ENCODE measurements at places on chromosomes 7 and 10.

GRCh38 chr10:93030409-93030808 lies 30.2 kb upstream of the CYP26C1 start:
- no peak for DNase-seq

DNA sequence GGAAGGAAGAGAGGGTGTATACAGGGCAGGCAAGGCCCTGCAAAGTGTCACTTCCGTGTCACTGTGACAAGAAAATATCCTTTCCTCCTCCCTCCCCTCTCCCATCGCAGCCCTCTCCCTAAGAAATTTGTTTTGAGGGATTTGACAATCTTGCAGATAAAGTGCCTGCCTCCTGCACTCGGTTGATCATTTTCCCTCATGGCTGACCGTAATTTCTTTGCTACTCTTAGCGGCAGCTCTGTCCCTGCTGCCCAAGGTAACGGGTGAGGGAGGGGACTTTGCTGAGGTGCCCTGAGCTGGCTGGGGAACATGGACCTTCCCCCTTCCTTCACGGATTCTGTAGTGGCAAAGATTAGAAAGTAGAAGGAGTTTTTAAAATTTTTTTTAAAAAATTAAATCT lies 179.1 kb downstream of the TCF7L2 start:
- no peak for DNase-seq

DNA sequence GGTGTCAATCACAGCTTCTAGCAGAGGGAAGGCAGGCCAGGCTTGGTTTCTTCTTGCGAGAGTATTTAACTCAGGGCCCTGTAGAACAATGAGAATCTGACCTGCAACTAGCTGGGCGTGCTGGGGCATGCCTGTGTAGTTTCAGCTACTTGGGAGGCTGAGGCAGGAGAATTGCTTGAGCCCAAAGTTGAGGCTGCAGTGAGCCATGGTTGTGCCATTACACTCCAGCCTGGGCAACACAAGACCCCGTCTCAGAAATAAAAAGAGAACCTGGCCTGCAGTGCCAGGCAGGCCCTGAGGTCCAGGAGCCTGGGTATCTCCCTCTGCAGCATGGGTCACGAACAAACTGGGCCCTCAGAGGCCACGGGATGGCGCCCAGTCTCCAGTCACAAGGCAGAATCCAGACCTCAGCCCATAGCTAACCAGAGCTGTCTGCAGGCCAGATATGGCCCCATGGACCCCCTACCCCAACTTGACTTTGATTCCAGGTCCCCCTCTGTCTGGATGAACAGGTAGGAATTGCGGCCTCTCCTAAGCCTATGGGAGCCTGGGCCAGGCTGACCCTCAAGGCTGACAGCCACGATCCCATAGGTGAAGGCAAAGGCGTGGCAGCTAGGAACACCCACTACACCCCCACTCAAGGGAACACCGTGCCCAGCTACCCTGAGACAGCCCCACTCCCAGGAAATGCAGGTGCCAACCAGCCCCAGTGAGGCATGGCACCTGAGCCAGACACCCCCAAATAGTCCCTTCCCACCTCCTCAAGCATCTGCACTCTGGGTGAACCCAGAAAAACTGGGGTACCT lies 102.7 kb upstream of the TNRC18 start:
- peak; percentile 22 for DNase-seq

DNA sequence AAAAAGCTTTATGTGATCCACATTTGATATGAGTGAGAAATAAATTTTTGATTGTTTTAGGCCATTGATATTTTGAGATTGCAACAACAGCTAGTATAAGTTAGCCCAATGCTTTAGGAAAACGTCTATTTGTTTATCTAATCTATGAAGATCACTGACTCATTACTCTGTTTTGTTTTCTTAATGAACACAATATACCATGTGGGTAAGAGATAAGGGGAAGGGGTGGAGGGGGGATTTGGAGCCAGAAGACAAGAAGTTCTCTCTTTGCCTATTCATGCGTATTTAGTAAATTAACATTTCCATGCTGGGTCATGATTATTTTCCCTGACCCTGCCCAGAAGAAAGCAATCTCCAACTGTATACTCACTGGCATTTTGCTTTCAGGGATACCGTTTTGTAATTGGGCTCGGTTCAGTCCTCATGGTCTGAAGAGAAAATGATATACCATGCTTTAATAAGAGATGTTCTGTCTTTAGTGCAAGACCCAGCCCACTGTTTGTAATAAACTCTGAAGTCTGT lies 359.5 kb upstream of the NPSR1 start:
- DNase-seq = no peak

- no peak for DNase-seq
Observed at GRCh38 chr7:74181821-74182220, 7.7 kb downstream of the EIF4H start.

DNA sequence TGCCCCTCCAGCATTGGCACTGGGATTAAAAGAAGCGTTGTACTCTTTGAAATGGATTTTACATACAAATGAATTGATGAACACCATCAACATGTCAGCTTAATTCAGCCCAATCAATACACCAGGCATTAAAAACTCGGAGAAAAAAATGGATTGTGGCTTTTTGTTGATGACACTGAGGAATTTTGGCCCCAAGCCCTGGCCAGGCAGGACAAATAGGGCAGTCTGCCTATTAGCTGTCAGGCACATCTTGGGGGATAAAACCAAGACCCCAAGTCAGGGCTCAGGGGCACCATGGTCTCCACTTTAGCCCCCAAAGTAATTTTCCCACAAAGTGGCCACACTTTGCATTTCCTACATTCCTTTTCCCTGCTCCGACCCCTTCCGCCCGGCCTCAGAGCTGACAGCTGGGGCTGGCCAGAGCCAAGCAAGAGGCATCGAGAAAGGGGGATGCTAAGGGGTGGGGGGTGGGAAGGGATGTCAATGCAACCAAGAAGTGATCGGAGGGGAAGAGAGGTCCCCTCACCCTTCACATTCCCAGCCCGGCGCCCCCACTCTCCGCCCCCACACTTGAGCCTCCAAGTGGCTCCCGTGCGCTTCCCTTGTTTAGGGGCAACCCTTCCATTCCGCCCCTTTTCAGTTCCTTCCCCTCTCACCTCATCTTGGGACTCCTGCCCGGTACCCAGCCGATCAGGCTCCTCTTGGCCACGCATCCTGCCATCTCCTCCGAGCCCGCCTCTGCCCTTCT lies 711 bp downstream of the HIP1 start:
- no peak for DNase-seq

- DNase-seq = no peak
Observed at GRCh38 chr10:86511027-86511865, 10.3 kb downstream of the WAPL start.

GRCh38 chr7:135939261-135939812 lies 37.8 kb downstream of the MTPN start:
- no peak for DNase-seq

DNA sequence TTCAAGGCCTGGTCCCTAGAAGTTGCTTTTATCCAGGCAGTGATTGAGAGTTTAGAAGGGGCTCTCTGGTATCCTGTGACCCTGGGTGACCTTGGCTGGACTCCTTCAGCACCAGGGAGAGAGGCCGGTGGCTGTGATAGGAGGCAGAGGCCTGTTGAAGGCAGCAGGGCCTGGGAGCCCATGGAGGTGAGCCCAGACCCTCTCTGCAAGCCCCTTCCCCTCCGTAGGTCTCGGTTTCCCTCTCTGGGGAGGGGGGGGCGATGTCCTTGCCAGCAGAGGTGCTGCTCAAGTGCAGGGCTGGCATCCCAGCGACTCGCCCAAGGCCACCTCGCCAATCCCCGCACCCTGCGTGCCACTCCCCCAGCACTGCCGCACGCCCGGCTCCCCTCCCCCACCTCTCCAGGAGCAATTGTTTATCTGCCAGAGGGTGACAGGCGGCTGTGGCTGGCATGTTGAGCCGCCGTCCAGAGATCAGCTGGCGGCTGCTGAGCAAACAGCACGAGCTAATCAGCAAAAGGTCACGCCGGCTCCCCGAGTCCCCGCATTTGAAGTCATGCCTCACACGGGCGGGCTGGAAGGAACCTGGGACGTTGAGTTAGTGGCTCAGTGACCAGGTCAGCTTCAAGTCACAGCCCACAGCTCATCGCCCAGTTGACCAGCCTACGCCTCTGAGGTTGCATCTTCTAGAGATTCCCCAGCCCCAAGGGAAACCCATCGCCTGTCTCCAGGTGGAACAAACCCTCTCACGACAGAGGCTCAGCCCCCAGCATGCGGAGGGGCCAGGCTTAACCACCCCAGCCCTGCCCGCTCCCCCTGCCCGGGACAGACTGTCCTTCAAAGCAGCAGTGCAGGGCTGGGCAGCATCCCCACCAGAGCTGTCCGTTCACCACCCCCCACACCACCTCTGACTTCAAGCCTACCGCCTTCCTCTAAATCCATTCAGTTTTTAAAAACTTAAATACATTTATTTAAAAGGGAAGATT lies 43.7 kb downstream of the ELFN1 start:
- DNase-seq = no peak

- no peak for DNase-seq
Observed at GRCh38 chr10:109956454-109957091, 33.3 kb upstream of the XPNPEP1 start.

DNA sequence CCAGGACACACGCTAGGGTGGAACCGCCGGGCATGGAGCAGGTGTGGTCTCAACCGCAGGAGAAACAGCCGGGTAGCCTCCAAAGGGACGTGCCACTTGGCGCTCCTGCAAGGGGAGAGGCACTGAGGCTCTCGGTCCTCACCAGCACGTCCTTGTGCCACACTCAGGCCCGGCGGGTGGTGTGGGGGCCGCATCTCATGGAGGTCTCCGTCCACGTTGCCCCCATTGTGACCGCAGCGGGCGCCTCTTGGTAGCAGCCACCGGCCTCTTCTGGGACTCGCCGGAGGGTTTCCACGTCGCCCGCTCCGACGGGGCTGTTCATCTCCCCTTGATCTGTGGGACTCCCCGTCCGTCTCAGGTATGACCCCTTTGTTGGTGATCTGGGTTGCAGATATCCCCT lies 49.2 kb upstream of the ELFN1 start:
- DNase-seq = no peak

DNA sequence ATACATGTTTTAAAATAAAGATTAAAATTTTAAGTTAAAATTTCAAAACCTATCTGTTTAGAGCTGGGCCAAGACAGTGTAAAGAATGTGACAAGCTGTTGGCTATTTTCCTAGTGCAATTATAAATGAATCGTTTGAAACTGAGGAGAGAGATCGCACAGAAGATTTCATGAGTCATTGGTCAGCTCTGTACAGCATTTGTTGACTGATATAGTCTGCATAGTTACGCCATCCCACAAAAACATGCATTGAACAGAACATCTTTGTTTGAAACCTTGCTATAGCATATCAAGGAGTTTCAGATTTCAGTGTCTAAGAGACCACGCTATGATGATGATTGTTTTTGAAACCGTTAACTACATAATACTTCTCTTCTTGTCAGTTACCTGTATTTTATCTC lies 1.3 kb upstream of the C10orf67 start:
- no peak for DNase-seq

DNA sequence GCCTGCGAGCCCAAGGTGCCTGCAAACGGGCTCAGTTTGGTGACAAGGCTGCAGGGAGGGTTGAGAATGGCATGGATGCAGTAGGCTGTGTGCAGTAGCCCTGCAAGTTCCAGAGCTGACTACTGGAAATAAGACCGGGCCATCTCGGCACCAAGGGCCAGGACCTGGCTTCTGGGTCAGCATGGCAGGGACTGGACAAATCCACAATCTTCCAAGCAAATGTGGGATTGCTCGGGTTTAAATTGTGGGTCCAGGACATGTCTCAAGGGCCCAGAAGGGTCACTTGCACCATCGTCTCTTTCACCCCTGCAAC lies 78.0 kb downstream of the GPR26 start:
- no peak for DNase-seq

DNA sequence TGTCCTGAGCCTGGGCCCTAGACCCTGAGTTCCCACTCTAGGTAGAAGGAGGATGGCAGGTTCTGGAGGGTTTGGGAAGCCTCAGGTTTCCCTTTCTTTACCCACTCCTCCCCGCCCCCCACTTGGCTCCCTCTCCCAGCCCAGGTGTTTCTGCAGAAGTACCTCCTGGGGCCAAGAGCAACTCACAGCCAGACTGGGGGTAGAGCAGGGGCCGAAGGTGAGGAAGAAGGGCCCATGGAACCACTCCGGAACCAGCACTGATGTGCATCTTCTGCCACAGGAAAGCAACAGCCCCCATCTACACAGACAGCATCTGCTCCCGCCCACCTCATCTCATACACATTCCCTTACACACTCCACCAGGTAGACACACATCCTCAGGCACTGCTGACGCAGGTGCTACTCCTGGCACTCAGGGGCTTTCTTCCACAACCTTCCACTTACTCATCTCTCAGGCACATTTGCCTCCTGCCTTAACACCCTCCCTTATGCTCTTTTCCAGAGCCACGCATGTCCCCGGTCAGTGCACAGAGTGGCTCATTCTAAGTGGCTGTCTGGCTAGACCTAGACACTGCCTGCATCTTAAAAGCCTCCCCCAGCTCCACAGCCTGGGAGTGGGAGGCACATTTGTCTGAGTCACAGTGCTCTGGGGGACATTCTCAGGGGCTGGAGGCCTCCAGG lies 1.8 kb downstream of the EPHB6 start:
- no peak for DNase-seq

DNA sequence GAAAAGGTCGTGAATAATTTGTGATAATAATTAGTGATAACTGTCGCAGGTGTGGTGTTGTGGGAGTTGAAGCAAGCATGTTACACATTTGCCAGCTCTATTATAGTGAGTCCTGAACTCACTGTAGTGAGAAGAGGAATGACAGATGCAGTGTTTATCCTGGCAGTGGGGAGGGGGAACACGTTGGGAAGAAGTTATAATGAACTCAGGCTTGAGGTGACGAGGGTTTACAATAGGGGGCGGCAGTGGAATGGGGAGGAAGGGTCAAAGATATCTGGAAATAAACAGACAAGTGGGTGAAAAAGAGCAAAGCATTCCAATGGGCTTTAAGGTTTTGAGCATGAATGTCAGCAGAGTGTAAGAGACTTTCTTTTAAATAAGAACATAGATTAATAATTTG lies 49.6 kb downstream of the ITPRID1 start:
- DNase-seq = no peak

GRCh38 chr10:98248018-98248417 lies 20.0 kb downstream of the LOXL4 start:
- DNase-seq = no peak

DNA sequence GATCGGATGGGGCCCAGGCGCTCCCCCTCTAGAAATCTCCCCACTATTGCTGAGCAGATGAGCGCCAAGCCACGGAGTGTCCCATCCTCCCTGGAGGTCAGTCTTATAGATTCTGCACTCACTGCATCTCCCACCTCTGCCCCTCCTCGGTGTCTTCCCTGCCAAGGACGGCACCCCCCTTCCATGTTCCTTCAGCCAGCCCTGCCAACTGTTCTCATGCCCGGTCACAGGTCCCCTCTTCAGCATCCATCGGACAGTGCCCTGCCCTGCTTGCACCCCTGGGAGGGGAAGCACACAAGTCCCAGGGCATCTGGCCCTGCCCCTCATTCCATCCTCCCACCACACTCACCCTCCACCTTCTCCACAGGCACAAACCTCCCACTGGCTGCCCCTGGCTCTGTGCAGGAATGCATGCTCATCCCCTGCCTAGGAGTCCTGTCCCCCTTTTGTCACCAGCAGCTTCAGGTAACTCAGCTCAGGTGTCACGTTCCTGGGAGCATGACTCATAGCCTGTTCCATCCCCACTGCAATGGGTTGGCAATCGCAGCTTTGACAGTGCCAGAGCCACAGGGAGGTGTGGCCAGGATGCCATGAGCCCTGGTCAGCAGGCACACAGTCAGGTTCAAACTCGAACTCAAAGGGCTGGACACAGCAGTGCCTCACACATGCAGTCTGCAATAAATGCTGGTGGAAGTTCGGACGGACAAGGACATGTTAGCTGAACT lies 234.7 kb upstream of the TCERG1L start:
- DNase-seq = no peak

GRCh38 chr10:100148353-100149211 lies 37.2 kb downstream of the ERLIN1 start:
- peak; percentile 32 for DNase-seq

All from activated naive CD4-positive, alpha-beta T cell (primary cell).